ACHN (cell line): ENCODE measurements at places on chromosomes 3 and 15.

- DNase-seq = no peak
Measured at GRCh38 chr15:51878446-51879386, 49.3 kb downstream of the TMOD3 start.

- DNase-seq = no peak
Measured at GRCh38 chr15:58361273-58361759, 70.5 kb upstream of the LIPC start.

DNA sequence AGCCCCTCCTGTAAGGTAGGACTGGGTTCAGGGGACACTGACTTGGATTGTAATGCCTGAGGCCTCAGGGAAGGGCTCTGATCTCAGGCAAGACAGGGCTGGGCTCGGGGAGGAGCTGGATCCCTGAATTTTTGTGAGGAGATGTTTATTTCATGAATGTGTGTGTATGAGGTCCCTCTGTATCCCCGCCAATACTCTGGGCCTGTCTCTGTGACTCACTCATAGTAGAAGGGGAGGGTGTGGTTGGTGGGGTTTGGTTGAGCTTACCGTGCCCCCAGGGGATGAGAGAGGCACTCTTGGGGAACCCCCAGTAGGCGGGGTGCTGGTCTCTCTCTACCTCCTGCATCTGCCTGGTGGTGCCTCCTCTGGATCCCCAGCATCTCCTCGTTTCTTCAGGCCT, 28.1 kb downstream of the RPSA start:
- no peak for DNase-seq

DNA sequence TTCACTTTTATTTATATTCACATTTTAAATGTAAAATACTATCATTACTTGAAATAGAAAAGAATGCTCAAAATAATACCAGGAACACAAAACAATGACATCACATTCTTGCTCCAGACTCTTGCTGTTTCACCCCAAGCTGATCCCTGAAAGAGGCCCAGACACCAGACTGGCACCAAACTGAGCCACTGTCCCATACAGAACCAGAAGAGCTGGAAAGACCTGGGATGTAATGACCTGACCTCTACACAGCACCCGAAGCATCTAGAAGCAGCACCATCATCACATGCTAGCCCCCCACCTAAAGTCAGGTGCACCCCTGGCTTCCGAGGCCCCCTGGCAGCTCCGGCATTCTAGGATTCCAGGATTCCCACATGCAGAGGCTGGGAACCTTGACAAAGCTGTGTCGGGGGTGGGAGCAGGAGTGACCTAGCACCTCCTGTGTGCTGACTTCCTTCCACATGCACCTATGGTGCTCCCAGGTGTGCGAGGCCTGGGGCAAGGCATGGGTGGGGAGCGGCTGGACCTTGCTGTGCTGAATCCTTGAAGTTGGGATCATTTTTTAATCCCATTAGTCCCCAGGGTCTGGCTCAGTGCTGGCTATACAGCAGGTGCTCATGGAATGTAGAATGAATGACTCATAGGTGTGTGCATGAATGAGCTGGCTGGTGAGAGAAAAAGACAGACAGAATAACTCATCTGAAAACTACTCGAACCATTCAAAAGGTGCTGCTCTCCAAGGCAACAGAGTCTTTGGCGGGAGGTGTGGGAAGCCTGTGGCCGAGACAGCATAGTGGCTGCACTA, 144.7 kb upstream of the IQSEC1 start:
- peak; percentile 96 for DNase-seq

DNA sequence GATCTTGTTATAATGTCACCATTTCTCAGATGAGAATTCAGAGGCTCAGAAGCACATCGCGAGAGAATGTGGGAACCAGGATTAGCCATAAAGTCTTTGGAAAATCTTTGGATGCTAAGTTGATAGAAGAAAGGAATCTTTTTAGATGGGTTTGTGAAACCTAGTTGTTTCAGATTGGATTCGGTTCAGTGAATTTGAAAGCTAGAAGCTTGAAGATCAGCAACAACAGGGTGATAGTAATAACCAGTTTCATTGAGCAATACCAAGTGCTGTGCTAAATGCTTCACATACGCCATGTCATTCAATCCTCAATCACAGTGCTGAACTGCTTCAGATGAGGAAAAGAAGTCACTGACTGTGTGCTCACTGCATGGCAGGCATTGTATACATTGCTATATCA, 47.4 kb upstream of the MITF start:
- DNase-seq = no peak

GRCh38 chr15:98658831-98659699, 10.7 kb downstream of the IGF1R start:
- DNase-seq = peak; percentile 54

GRCh38 chr3:102481050-102481449, 46.2 kb downstream of the ZPLD1 start:
- DNase-seq = no peak

- DNase-seq = no peak
Measured at GRCh38 chr3:37050282-37050681, 57.0 kb downstream of the MLH1 start.

- DNase-seq = no peak
Measured at GRCh38 chr3:120684896-120685295, 2.9 kb upstream of the HGD start.

DNA sequence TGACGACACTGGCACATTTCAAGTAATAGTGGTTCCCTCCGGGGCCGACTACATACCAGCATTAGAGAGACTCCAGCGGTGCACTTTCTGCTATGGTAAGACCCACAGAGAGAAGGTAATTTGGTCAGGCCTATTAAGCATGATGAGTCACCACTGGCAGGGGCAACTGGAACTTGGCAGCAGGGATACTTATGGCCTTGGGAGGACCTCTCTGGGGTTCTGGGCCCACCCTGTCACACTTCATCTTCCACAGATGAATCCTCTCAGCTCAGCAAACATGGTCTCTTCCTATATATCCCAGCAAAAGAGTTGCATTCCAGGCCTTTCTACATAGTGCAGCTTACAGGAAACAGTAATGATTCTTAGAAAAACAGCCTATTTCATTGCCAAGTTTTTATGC, 88.0 kb downstream of the PIK3R4 start:
- peak; percentile 5 for DNase-seq

DNA sequence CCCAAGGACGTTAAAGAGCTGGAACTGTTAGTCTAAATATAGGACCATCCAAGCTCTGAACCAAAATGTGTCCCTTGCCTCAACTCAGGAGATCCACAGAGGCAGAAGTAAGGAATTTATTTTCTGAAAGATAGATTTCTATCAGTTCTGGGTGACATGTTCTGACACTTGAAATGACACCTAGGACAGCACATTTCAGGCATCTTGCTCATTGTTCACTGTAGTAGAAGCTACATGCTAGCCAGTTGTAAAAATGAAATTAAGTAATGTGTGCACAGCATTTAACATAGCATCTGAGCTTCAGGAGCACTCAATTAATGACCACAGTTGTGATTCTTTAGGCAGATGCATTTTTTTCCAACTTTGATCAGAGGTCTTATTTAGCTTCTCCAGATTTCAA, 567 bp downstream of the CCR2 start:
- no peak for DNase-seq

GRCh38 chr15:25714538-25714840, 148.6 kb downstream of the ATP10A start:
- no peak for DNase-seq

- DNase-seq = no peak
Measured at GRCh38 chr15:63240109-63240508, 37.3 kb upstream of the APH1B start.

- peak; percentile 61 for DNase-seq
Measured at GRCh38 chr3:35651851-35652250, 12.5 kb downstream of the ARPP21 start.

DNA sequence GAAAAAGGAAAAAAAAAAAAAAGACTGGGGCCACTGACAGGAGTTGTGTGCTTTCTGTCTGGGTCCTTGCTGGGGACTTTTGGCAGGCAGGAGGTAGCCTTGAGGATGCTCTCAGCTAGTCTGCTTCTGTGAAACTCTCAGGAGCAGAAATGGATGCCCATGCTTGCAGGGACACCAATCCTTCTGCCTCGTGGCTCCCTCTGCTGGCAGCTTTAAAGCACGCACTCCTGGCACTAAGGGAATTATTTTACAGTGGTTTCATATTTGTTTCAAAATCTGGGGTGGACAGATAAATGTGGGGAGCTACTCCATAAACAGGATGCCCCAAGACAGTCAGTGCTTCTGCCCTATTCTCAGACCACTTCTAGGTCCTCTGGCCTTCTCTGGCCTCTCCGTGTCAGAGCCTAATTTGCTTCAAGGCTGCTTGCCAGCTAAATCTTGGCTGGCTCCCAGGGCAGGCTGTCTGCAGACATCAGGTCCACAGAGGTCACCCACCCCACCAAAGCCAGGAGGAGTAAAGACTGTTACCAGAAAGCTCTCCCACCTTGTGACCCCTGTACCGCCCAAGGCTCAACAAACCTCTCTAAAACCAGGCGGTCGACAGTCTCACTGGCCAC, 17.1 kb downstream of the TRAIP start:
- DNase-seq = peak; percentile 63

DNA sequence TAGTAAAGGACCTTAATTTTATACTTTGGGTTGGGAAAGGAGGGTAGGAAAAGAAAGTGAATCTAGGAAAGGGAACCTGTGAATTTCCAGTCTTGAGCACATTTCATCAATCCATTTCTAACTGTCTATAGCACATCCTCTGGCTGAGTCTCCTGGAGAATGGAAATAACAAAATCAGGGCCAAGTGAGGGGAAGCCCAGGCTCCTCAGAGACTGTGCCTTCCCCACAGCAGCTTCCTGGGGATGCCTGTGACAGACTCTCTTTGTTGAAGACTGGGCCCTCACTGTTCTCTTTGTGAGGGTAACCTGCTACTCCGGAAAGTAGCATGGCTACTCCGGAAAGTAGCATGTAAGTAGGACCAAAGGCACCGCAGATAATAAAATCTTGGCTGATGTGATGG, 22.6 kb upstream of the CSPG5 start:
- DNase-seq = no peak

DNA sequence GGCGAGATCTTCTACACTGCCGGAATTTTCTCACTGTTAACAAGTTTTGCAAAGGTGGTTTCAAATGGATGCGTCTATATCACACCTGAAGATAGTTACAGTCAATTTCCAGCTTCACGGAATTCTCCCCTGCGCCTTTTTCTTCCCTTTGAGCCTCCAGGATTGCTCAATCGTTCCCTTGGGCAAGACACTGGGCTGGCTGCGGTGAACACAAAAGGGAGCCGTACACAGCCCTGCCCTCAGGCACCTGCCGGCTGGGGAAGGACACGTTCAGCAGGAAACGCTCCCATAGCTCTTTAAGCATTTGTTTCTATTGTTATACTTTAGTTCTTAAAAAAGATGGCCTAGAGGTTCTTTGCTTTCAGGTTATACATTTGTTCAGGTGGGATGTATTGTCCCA, 85.7 kb downstream of the C3orf70 start:
- no peak for DNase-seq

DNA sequence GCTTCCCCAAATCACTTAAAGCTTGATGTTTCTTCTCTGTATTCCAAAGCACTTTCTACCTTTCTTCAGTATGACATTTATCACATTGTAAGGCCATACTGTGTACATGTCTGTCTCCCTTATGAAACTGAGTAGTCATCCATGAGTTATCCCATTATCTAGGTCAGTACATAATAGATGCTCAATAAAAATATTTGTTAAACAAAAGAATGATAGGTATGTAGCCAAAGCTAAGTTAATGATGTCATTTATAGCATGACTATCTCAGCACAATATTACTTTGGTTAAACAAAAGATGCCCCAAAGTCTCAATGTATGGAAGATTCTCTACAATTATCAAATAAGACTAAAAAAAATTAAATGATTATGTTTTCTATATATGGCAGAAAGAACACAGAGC, 3.1 kb upstream of the TMCO5A start:
- no peak for DNase-seq

- DNase-seq = no peak
Measured at GRCh38 chr3:179036226-179036625, 35.4 kb downstream of the ZMAT3 start.

- DNase-seq = no peak
Measured at GRCh38 chr3:12833222-12834161, 7.9 kb downstream of the RPL32 start.

DNA sequence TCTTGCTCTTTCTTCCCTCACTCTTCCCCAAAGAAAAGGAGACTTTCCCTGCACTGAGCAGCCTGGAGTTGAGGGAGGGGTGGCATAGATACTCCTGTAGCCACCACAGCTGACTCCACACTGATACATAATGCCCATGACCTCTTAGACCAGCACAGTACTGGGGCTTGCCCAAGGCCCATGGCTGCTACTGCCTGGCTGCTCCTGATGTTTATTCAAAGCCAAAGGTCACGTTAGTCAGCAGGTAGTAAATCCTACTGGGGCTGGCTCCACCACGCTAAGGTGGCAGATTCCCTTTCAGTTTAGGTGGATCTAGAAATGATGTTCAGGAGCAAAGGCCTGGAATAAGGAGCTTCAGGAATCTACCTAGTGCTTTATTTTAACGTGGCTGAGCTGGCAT, 212.7 kb downstream of the C3orf38 start:
- no peak for DNase-seq

- DNase-seq = no peak
Measured at GRCh38 chr3:44289882-44290462, 48.3 kb downstream of the TOPAZ1 start.

DNA sequence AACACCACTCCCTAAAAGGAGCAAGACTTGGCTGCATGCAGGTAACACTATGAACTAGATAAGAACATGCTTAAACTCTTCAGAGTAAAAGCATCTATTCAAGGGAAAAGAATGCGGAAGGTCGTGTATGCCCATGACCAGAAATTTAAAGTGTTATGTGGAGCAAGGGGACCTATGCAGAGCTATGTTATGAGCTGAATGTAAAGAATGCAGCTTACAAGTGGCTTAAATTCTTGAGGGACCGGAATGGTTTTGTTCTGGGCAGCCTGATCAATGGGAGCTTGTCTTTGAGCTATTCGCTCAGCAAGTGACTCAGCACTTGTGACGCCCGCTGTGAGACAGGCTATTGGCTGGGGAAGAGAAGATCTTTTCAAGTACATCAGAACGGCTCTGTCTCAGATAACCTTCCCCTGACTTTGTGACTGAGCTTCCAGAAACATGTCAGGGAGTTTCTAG, 367.5 kb upstream of the THBS1 start:
- no peak for DNase-seq

- no peak for DNase-seq
Measured at GRCh38 chr3:162292409-162292808, 795.8 kb downstream of the OTOL1 start.

DNA sequence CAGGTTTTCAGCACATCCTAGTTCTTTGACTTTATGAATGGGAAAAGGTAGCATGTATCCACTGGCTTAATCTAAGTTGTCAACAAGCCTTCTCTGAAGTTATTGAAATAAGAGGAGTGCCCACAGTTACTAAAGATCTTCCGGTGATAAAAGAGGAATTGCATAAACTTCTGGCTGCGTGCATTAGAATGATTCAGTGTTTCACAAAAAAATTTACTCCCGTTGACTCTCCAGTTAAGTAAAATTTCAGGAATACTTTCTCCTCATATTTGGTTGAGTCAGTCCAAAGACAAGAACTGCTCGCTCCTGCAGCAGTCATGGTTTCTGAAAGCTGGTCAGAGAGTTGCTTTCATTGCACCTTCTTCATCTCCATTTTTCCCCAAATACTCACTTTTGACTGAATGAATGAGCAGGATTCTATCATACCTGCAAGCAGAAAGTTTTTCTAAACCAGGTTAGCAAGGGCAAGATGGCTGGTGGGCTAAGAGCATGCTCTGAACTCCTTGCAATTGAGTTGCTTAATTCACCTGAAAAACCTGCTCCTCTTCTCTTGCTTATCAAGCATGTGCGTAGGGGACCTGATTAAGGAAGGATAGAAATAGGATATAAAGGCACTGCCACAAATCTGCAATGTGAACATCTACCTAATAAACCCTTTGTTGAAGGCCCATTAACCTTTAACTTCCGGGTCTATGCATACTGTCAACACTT, 64.2 kb upstream of the TIMP4 start:
- no peak for DNase-seq

- DNase-seq = peak; percentile 76
Measured at GRCh38 chr3:25427942-25428788, at the start of gene RARB. RARB (plus strand) TSS chr3:25428263; CDS start chr3:25428732, 469 bp downstream.
